ENCODE measurements at places on chromosomes 13 and 19.

- no peak for DNase-seq
Measured at GRCh38 chr13:51625555-51626345, 41.5 kb downstream of the WDFY2 start.

- no peak for DNase-seq
Measured at GRCh38 chr13:60338754-60339153, 58.3 kb upstream of the TDRD3 start.

DNA sequence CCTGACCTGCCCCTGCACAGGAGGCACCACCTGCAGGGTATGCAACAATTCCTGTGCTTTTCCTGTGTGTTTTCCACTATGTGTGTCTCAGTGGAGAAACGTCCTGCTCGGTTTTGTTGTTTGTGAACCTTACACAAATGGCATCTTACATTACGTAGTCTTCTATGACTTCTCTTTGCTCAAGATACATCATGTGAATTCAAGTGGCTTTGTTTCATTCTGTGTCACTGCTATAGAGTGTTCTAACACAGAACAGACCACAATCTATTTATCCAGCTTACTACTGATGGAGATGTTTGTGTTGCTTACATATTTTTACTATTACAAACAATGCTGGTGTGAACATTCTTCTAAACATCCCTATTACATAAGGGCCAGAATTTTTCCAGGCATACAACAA is 97.7 kb downstream of the ANKRD10 start:
- DNase-seq = no peak

DNA sequence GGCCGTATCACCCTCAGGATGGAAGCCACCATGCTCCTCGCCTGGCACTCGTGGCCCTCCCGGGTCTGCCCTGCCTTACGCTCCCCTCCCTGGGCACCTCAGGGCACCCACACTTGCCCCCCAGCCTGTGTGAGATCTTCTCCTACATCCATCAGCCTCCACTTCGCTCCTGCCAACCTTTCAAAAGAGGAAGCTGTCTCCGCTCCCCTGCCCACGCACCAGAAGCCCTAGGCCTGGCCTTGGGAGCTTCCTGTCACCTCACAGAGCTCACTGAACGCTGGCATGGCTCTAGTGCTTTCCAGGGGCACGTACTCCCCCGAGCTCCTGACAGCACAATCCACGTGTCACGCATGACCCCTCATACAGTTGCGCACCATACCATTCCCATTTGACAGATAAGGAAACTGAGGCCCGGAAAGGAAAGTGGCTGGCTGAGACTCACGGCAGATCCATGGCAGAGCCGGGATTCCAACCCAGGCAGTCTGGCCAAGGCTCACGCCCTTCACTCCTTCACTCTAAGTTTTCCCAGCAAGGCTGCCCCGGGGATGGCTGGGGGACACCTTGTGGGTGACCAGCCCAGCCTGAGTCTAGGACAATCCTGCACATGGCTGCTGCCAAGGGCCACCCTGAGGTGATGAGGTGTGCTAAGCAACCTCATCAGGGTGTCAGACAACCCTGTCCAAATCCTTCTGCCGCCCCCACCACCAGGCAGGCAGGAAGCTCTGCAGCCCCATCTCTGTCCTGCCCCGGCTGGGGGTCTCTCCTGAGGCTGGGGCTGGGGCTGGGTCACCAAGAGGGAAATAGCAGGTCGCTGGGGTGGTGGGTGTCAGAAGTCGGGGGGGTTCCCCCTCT is 19.3 kb downstream of the PPP1R12C start:
- no peak for DNase-seq

DNA sequence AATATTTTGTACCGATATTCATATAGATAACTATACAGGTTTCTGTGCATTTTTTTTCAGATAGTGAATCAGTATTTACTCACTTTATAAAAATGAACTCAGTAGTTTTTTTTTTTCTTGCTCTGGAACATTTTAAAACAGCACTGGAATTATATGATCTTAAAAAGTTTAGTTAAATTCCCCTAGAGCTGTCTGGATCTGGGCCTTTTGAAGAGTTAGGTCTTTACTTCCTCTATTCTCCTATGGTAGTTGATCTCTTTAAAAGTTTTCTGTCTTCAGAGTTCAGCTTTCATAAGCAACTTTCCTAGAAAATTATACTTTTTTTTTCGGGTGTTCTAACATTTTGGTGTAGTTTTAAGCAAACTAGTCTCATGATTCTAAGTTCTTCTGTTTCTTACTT is 21.8 kb upstream of the RBM26 start:
- no peak for DNase-seq
